A549 treated with Hydrocortisone at 1 μM for 4 hours (cell line): ENCODE measurements at places on chromosomes 7 and 10. TPM values are rescaled to one million over a fixed set of nuclear protein-coding genes. Genes with fewer than 3 reads are reported as not detected.

Gene INTS1
- 44.6 to 56.8 TPM (median 51.8 TPM) in 5 replicates for total RNA-seq

Gene HOXA10
- total RNA-seq = 5.4 to 7.8 TPM (median 6.3 TPM) in 5 replicates

Gene NEBL
- 8.1 to 11.9 TPM (median 10.9 TPM) in 5 replicates for total RNA-seq

Gene EIF4EBP2
- 12.0 to 17.3 TPM (median 14.1 TPM) in 5 replicates for total RNA-seq

Gene OR6V1
- not detected in 5 replicates for total RNA-seq

Gene SHTN1
- 19.1 to 29.1 TPM (median 25.9 TPM) in 5 replicates for total RNA-seq

Gene SFMBT2
- 5.9 to 9.7 TPM (median 7.9 TPM) in 5 replicates for total RNA-seq

Gene ASAH2B
- total RNA-seq = 2.6 to 5.3 TPM (median 4.3 TPM) in 5 replicates

Gene PIP
- total RNA-seq = 0.35 to 0.64 TPM in 2 of 5 replicates, not detected in the others

Gene STEAP1
- 14.6 to 17.1 TPM (median 16.1 TPM) in 5 replicates for total RNA-seq

Gene WDR86
- total RNA-seq = 0.11 to 0.23 TPM (median 0.16 TPM) in 5 replicates

Gene LOXL4
- 1.1 to 1.5 TPM (median 1.5 TPM) in 5 replicates for total RNA-seq

Gene CYP2E1
- total RNA-seq = 0.16 to 0.29 TPM (median 0.21 TPM) in 4 of 5 replicates, not detected in the other

Gene PRXL2A
- total RNA-seq = 43.5 to 46.9 TPM (median 44.0 TPM) in 5 replicates

Gene SPDYE16
- total RNA-seq = not detected in 5 replicates

Gene SPDYE2
- total RNA-seq = 0.05 TPM in 1 of 5 replicates, not detected in the others

Gene NYAP1
- total RNA-seq = 3.0 to 7.0 TPM (median 5.1 TPM) in 5 replicates

Gene ALDH18A1
- 45.4 to 56.8 TPM (median 46.6 TPM) in 5 replicates for total RNA-seq

Gene IFIT5
- total RNA-seq = 7.7 to 13.5 TPM (median 9.2 TPM) in 5 replicates

Gene IDI2
- total RNA-seq = 0.06 TPM in 1 of 5 replicates, not detected in the others

Gene SPDYE6
- not detected in 5 replicates for total RNA-seq

Gene CARD11
- total RNA-seq = 1.6 to 2.5 TPM (median 1.7 TPM) in 5 replicates

Gene MMD2
- total RNA-seq = not detected in 5 replicates

Gene SKIDA1
- total RNA-seq = 0.74 to 1.2 TPM (median 1.1 TPM) in 5 replicates
